ENCODE measurements at places on chromosomes 6 and 20.
A peak's percentile ranks its signal among the peaks of the same experiment; 100 is the strongest.

GRCh38 chr6:145498425-145498824, 236.9 kb downstream of the EPM2A start:
- no peak overlapping the region for H3K27ac ChIP-seq
- no peaks in the 10 kb centered on the region for H3K27me3 ChIP-seq
- no peaks in the 10 kb centered on the region for H3K36me3 ChIP-seq
- H3K4me1 ChIP-seq = no peaks in the 10 kb centered on the region
- no peak for DNase-seq

GRCh38 chr6:166924531-166924930, 31.8 kb downstream of the RNASET2 start:
- peaks cover 58% of the 10 kb centered on the region for H3K36me3 ChIP-seq
- H3K4me1 ChIP-seq = no peaks in the 10 kb centered on the region
- no peak overlapping the region for H3K4me3 ChIP-seq
- DNase-seq = peak; percentile 35

DNA sequence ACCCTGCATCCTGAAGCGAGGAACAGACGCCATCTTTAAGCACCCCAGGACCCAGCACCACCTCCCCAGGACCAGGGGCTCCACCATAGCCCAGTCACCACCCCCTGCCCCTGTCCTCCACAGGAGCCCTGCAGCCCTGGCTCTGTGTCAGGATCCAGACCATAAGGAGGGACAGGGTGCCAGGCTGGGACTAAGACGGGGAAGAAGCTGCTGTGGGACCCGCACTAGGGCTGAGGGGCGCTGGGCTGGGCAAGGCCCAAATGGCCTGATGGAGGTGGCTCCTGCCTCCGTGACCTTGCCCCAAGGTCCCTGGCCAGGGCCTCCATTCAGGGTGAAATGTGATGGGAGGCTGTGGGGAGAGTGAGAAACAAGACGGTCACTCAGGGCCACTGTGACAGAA, 385.6 kb downstream of the TAF4 start:
- DNase-seq = no peak
- no peaks in the 10 kb centered on the region for H3K36me3 ChIP-seq
- no peak overlapping the region for H3K27ac ChIP-seq
- H3K27me3 ChIP-seq = no peaks in the 10 kb centered on the region
- H3K4me1 ChIP-seq = no peaks in the 10 kb centered on the region
- no peak overlapping the region for H3K4me3 ChIP-seq

DNA sequence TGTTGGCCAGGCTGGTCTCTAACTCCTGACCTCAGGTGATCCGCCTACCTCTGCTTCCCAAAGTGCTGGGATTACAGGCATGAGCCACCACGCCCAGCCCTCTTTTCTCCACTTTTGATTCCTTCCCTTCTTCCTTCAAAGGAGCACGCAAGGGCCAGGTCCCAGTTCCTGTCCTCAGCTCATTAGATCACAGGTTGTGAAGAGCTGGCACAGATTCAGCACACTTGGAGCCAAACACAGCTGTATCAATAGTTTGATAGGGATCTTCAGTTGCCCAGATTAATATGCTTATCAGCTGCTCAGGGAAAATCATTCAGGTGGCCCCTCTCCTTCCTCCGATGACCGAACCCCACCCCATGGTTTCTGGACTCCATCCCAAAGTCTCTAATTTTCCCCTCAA, 14.4 kb upstream of the SLC22A23 start:
- H3K4me1 ChIP-seq = no peaks in the 10 kb centered on the region
- no peak overlapping the region for H3K27ac ChIP-seq
- no peaks in the 10 kb centered on the region for H3K27me3 ChIP-seq
- DNase-seq = no peak
- no peak overlapping the region for H3K4me3 ChIP-seq

DNA sequence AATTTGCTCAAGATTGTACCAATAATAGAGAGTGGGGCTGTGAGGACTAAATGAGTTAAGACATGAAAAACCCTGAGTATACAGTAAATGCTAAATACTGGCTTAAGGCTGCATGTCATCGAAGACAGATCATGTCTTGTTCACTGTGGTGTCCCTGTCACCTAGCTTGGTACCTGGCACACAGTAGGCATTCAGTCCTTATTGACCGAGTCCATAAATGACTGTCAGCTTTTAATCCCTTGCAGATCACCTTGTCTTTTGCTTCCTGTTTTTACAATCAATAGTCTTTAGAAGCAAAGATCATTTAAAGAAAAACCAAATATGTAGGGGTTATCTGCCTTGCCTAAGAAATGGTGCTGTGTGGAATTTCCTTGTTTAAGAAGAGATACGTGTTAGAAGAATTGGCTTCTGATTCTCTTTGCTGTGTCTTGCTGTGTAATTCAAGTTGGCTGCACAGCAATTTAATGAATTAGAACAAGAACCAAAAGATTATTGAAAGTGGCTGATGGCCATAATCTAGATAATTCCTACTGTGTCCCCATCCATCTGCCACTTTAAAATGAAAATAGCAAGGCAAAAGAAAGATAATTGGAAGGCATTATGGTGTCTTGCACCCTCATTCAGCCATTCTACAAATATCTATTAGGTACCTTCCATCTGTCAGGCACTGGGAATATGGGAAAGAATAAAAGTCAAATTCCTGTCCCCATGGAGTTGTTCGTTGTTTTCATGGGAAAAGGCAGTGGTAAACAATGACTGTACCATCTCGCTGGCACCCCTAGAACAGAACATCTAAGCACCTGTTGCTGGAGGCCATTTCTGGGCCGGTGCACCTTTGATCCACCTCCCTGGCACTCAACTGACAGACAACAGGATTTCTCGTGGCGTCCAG, 12.4 kb upstream of the MAPK13 start:
- H3K36me3 ChIP-seq = no peaks in the 10 kb centered on the region
- peaks cover 71% of the 10 kb centered on the region for H3K4me1 ChIP-seq
- no peak for DNase-seq
- no peak overlapping the region for H3K4me3 ChIP-seq
- H3K27ac ChIP-seq = peak overlapping the region; percentile 92

DNA sequence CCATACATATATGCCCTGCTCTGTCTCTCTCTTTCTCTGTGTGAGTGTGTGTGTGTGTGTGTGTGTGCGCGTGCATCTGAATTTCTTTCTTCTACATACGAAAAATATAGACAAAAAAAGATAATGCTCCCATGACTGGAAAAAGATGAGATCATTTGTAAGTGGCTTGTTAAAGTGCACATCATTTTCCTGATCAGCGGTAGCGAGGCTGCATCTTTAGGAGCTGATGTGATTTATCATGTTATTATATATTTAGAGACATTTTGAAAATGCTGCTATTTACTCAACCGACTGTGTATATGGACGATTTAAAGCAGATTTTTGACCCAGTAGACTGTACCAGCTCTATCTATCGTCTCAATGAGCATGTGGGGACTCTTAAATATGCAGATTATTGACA, 265.3 kb downstream of the TSHZ2 start:
- H3K4me1 ChIP-seq = no peaks in the 10 kb centered on the region
- no peak overlapping the region for H3K4me3 ChIP-seq
- no peaks in the 10 kb centered on the region for H3K27me3 ChIP-seq
- H3K27ac ChIP-seq = no peak overlapping the region
- no peak for DNase-seq
- H3K36me3 ChIP-seq = no peaks in the 10 kb centered on the region

GRCh38 chr6:116012471-116012949, 48.2 kb downstream of the FRK start:
- H3K36me3 ChIP-seq = no peaks in the 10 kb centered on the region
- no peak for DNase-seq

GRCh38 chr20:41222703-41223102, 85.4 kb downstream of the PLCG1 start:
- no peaks in the 10 kb centered on the region for H3K36me3 ChIP-seq
- H3K4me3 ChIP-seq = no peak overlapping the region
- no peak overlapping the region for H3K27ac ChIP-seq

- H3K36me3 ChIP-seq = no peaks in the 10 kb centered on the region
- H3K27me3 ChIP-seq = peaks cover 4% of the 10 kb centered on the region
- H3K4me3 ChIP-seq = no peak overlapping the region
- H3K27ac ChIP-seq = no peak overlapping the region
- no peak for DNase-seq
Measured at GRCh38 chr20:46857061-46857831, 37.4 kb upstream of the EYA2 start.

- no peaks in the 10 kb centered on the region for H3K27me3 ChIP-seq
- H3K36me3 ChIP-seq = no peaks in the 10 kb centered on the region
- DNase-seq = no peak
Measured at GRCh38 chr20:1696521-1697209, 39.1 kb upstream of the SIRPG start.

DNA sequence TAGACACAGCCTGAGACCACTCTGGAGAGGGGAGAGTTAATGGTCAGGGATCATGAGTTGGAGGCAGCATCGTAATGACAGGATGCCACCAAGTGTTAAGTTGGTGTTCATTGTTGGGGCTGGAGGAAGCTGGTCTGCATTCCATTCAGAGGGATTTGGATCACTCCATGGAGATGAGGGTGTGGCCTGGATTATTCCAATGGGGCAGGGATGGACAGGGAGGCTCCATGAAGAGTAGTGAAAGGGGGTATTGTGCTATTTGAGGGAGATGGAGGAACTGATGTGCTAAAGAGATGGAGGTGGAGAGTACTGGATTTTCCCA, 1.1 kb downstream of the SAPCD1 start:
- H3K36me3 ChIP-seq = no peaks in the 10 kb centered on the region
- peak overlapping the region; percentile 10 for H3K27ac ChIP-seq
- no peak overlapping the region for H3K4me3 ChIP-seq
- no peak for DNase-seq

- no peak overlapping the region for H3K27ac ChIP-seq
- no peaks in the 10 kb centered on the region for H3K27me3 ChIP-seq
- no peak for DNase-seq
- no peak overlapping the region for H3K4me3 ChIP-seq
Measured at GRCh38 chr6:80457439-80457933, 351.0 kb downstream of the BCKDHB start.

DNA sequence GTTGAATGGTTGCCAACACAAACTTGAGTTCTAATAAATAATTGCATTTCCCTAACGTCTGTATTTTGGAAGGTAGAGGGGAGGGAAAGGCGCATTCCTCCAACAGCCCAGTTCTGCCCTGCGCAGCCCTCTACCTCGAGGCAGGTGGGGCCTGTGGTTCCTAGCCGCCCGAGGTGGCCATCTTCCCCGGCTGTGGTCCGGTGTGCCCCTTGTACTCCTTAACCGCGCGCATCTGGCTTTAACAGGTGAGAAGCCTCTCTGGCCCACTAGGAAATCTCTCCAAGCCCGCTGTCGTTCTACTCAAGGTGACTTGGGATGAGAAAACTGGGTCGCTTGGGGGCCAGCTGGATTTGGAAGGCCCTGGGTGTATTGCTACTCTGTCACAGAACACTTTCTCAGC, 1.7 kb downstream of the KHDC3L start:
- no peak for DNase-seq
- H3K27ac ChIP-seq = no peak overlapping the region
- no peak overlapping the region for H3K4me3 ChIP-seq
- no peaks in the 10 kb centered on the region for H3K4me1 ChIP-seq
- no peaks in the 10 kb centered on the region for H3K27me3 ChIP-seq

DNA sequence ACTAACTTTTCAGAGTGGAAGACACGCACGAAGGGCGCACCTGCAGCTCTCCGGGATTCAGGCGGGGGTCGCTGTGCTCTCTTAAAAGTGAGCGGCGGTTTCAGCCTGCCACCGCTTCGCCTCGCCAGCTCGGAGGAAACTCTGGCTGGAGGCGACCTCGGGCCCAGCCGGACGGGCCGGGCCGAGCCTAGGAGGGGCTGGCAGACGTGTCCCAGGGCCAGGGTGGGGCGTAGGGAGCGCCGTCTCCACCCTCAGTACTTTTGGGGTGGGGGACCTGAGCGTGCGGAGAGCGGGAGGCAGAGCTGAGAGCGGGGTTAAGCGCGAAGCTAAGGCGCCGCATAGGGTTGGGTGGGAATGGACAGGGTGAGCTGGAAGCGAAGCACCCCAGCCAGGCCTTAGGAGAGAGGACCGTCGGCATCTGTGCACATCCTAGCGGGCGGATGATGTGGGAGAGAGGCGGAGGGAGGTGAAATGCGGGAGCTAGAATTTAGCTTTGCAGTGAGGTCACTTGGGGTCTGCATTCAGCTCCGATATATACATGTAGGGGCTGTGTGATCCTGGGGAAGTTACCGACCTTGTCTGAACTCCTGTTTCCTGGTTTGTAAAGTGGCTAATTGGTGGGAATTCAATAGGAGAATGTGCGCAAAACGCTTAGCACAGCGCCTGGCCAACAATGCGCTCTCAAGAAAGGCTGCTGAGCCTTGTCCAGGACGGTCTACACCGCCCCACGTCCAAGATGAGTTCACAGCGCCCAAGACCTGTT, 6.5 kb upstream of the TFAP2A start:
- peaks cover 34% of the 10 kb centered on the region for H3K4me1 ChIP-seq
- H3K4me3 ChIP-seq = no peak overlapping the region
- H3K36me3 ChIP-seq = no peaks in the 10 kb centered on the region
- peaks cover 23% of the 10 kb centered on the region for H3K27me3 ChIP-seq
- no peak overlapping the region for H3K27ac ChIP-seq

DNA sequence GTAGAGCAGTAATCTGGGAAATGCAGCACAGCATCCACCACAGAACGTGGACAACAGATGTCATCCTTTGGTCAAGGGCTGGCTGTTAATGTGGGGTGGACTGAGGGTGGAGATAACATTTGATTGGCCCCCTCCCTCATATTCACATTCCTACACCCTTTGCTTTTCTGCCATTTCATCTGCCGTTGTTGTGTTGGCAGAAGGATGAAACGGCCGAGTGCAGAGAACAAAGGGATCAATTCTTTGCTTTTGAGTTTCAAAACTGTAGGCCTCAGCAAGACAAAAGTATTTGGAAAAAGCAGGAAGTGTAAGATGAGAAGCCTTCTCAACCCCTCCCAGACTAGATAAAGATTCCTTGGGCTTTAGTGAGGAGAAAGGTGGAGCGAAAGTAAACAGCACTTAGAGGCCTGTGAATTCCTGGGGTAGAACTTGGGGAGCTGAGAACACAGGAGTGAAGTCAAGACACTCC, 74.2 kb upstream of the PHIP start:
- H3K36me3 ChIP-seq = no peaks in the 10 kb centered on the region
- H3K4me3 ChIP-seq = no peak overlapping the region
- no peak for DNase-seq
- no peak overlapping the region for H3K27ac ChIP-seq
- H3K27me3 ChIP-seq = no peaks in the 10 kb centered on the region

GRCh38 chr6:143699430-143699825, 21.7 kb downstream of the PHACTR2 start:
- no peak overlapping the region for H3K4me3 ChIP-seq
- H3K27me3 ChIP-seq = no peaks in the 10 kb centered on the region
- H3K27ac ChIP-seq = no peak overlapping the region
- no peak for DNase-seq

DNA sequence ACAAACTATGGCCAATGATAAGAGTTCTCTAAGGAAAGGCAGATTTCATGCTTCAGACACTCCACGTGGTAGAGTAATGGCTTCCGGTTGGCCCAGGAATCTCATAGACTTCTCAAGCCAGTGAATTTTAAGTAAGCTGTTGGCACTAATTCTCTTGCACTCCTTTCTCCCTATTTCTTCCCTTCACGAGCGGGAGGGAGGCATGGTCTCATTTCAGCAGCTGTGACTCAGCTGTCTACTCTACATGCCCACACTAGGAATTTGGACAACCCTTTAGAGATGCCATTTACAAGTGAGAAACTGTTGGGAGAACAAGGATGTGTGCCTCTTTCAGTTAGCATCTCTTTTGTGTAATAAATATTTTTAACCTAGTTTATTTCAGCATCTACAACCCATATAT, 107.7 kb downstream of the PTPRK start:
- H3K4me3 ChIP-seq = no peak overlapping the region
- H3K36me3 ChIP-seq = no peaks in the 10 kb centered on the region
- DNase-seq = no peak
- no peaks in the 10 kb centered on the region for H3K4me1 ChIP-seq
- H3K27ac ChIP-seq = no peak overlapping the region

- DNase-seq = no peak
- H3K27ac ChIP-seq = peak overlapping the region; percentile 2
- peaks cover 12% of the 10 kb centered on the region for H3K4me1 ChIP-seq
- H3K27me3 ChIP-seq = peaks cover 1% of the 10 kb centered on the region
- no peak overlapping the region for H3K4me3 ChIP-seq
Measured at GRCh38 chr6:35165630-35166071, 24.5 kb upstream of the TCP11 start.
